ENCODE measurements at places on chromosomes 7 and 10. TPM values are rescaled to one million over a fixed set of nuclear protein-coding genes. Genes with fewer than 3 reads are reported as not detected.

SLC35G1 gene
- total RNA-seq = 6.2 TPM

CDK1 gene
- total RNA-seq = 81.5 TPM

GFRA1 gene
- total RNA-seq = 0.05 TPM

DNA sequence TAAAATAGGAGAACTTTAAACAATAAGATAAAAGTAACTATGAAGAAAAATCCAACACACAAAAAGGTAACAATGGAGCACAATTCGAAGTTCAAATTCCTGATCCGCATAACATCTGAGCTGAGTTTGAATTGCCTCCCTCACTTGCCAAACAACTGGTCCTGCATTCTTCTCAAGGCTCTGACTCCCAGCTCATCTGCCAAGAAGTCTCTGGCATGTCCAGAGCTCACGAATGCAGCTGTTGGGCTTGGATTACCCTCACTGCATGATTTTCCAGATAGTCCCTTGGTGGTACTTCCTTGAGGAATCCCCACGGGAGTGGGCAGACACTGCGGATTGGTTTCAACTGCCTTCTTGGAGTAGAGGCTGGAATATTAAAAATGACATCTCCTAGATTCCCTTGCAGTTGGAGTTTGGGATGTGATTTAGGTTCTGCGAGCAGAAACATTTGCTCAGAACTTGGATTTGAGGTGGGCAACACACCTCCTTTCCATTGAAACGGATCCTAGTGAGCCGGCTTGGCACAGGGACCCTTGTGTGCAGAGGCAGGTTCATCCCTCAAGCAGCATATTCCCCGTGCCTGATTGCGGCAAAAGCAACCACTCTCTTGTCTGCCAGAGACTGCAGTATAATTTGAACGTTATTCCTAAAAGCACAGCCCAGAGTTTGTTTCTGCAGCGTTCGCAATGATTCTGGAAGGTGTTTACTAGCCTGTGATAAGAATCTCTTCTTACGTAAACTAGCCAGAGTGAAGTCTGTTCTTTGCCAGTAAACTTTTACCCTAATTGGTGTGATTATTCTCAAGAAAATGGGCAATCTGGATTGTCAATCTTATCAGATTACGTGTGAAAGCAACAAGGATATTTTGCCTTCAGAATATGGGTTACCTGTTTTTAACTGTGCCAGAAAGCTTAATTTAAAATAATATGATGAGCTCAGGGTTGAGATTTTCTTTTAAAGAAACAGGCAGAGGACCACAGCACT, 23.4 kb upstream of the PRKCQ start:
- no peaks in the 10 kb centered on the region for H3K27me3 ChIP-seq
- H3K36me3 ChIP-seq = no peaks in the 10 kb centered on the region
- H3K27ac ChIP-seq = no peak overlapping the region
- no peak overlapping the region for H3K4me3 ChIP-seq
- DNase-seq = no peak
- H3K4me1 ChIP-seq = no peaks in the 10 kb centered on the region

DNA sequence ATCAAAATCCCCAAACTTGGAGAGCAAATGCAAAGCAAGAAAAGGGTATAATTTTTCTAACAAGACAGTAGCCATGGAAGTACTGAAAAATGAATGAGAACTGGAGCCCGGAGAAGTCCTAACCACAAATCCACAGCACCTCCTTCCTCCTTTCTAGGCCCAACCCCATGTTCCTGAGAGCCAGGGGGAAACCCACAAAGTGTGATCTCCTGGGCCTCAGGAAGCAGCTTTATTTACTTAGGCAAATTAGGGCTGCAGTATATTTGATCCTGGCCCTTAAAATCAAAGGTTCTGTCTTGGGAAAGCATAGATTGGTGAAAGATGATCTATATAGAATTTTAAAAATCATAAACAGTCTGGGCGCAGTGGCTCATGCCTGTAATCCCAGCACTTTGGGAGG, 103.0 kb downstream of the DOCK4 start:
- H3K36me3 ChIP-seq = no peaks in the 10 kb centered on the region
- no peak overlapping the region for H3K27ac ChIP-seq
- DNase-seq = no peak
- no peaks in the 10 kb centered on the region for H3K27me3 ChIP-seq
- H3K4me1 ChIP-seq = no peaks in the 10 kb centered on the region

GRCh38 chr10:85655411-85655810, 711.2 kb downstream of the GRID1 start:
- no peak for DNase-seq
- no peak overlapping the region for H3K27ac ChIP-seq
- no peaks in the 10 kb centered on the region for H3K27me3 ChIP-seq
- no peaks in the 10 kb centered on the region for H3K36me3 ChIP-seq
- H3K4me3 ChIP-seq = no peak overlapping the region
- H3K4me1 ChIP-seq = no peaks in the 10 kb centered on the region

GRCh38 chr7:5678295-5679047, 103.0 kb downstream of the RNF216 start:
- H3K36me3 ChIP-seq = peaks cover 7% of the 10 kb centered on the region
- no peak for DNase-seq
- no peaks in the 10 kb centered on the region for H3K27me3 ChIP-seq
- no peak overlapping the region for H3K27ac ChIP-seq

GRCh38 chr10:79054203-79055099, 14.3 kb upstream of the ZMIZ1 start:
- H3K36me3 ChIP-seq = no peaks in the 10 kb centered on the region
- no peak for DNase-seq
- no peak overlapping the region for H3K27ac ChIP-seq
- no peaks in the 10 kb centered on the region for H3K4me1 ChIP-seq
- no peak overlapping the region for H3K4me3 ChIP-seq

GRCh38 chr10:80413271-80413996, 5.1 kb downstream of the PRXL2A start:
- no peaks in the 10 kb centered on the region for H3K4me1 ChIP-seq
- H3K27ac ChIP-seq = no peak overlapping the region
- DNase-seq = no peak
- no peaks in the 10 kb centered on the region for H3K36me3 ChIP-seq
- H3K27me3 ChIP-seq = no peaks in the 10 kb centered on the region

DNA sequence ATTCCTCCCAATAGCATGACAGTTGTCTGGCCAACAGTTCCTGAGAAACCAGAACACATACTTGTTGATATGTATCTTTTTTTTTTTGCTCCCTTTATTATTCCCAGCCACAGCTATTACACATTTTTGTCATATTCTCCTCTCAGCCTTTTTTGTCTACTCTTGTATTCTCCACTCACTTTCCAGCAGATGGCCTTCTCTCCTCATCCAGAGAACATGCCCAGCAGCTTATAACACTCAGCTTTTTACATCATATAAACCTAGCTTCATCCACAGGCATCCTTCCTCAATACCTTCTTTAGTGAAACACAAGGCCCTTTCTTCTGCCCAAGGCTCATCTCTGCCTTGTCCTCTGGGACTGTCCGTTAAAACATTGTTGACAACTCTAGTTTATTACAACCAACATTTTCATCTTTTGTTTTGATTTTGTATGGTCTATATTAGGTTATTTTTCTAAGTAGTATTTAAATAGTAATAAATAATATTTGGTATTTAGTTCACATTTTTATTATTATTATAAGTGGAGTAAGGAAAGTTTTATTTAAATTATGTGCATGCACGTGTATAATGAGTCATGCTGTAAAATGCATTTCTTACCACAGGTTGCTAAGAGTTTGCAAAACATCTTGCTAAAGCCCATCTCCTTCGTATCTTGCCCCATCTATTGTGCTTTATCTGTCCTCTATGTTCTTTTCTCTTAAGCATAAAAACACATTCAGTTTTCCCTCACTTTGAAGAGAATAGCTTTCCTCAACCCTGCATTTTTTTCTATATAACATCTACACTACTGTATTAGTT, 101.5 kb downstream of the ORC5 start:
- H3K36me3 ChIP-seq = no peaks in the 10 kb centered on the region
- no peak overlapping the region for H3K4me3 ChIP-seq
- H3K4me1 ChIP-seq = no peaks in the 10 kb centered on the region
- no peaks in the 10 kb centered on the region for H3K27me3 ChIP-seq

DNA sequence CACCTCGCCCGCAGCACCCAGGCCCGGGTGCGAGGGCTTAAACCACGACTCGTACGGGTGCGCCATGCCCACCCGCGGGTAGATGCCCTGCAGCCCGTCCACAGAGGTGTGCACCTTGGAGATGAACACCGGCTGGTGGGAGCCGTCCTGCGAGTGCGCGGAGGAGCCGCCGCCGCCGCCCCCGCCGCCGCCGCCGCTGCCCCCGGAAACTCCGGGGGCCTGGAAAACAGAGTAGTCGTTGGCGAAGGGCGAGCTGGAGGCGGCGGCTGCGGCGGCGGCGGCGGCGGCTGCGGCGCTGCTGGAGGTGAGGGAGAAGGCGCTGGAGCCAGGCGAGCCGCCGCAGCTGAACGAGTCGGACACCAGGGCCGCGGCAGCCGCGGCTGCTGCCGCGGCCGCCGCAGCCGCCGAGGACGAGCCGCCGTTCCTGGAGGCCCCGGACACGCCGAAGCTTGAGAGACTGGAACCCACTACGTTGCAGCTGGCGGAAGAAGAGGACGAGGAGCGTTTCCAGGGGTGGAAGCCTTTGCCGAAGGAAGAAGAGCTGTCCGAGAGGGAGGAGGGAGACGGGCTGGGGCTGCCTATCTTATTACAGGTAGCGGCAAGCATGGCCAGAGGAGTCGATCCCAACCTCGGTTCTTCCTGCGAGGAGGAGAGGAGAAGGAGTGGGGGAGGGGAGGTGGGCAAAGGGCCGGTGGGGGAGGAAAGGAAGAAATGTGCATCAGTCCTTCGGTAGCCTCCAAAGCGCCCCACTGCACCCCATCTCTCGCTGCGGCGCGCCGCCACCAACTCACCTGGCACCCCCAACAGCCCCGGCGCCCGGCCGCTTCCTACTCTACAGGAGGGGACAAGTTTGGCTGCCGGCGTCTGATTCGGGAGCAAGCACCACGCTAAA, 1.3 kb downstream of the SP8 start:
- no peak overlapping the region for H3K4me3 ChIP-seq
- H3K36me3 ChIP-seq = no peaks in the 10 kb centered on the region
- no peaks in the 10 kb centered on the region for H3K4me1 ChIP-seq
- no peak for DNase-seq
- peaks cover 15% of the 10 kb centered on the region for H3K27me3 ChIP-seq
- H3K27ac ChIP-seq = no peak overlapping the region

DNA sequence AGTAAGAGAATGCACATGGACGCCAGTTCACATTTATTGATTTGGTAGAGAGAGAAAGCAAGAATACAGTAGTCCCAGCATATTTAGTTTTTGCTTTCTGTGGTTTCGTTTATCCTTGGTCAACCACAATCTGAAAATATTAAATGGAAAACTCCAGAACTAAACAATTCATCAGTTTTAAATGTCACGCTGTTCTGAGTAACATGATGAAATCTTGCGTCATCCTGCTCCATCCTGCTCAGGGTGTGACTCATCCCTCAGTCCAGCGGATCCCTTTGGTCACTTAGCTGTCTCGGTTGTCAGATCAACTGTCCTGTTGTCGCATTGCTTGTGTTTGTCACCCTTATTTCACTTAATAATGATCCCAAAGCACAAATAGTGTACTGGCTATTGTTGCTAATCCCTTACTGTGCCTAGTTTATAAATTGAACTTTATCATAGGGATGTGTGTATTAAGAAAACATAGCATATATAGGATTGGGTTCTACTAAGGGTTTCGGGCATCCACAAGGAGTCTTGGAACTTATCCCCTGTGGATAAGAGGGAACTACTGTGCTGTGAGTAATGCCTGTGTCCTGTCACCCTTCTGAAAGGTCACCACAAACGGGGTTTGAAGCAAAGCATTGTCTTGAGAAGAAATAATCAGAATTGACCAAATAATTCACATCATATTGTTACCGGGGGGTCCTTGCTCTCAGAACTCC, 73.6 kb downstream of the OTUD1 start:
- no peak for DNase-seq
- H3K4me3 ChIP-seq = no peak overlapping the region
- H3K36me3 ChIP-seq = no peaks in the 10 kb centered on the region
- no peak overlapping the region for H3K27ac ChIP-seq
- H3K4me1 ChIP-seq = no peaks in the 10 kb centered on the region
- H3K27me3 ChIP-seq = no peaks in the 10 kb centered on the region

GRCh38 chr10:125057158-125058001, 103.0 kb downstream of the CTBP2 start:
- H3K27ac ChIP-seq = no peak overlapping the region
- H3K4me1 ChIP-seq = peaks cover 23% of the 10 kb centered on the region
- no peak for DNase-seq
- no peaks in the 10 kb centered on the region for H3K36me3 ChIP-seq
- H3K27me3 ChIP-seq = peaks cover 9% of the 10 kb centered on the region

- H3K36me3 ChIP-seq = no peaks in the 10 kb centered on the region
- H3K4me1 ChIP-seq = no peaks in the 10 kb centered on the region
- H3K4me3 ChIP-seq = no peak overlapping the region
- H3K27me3 ChIP-seq = no peaks in the 10 kb centered on the region
- no peak overlapping the region for H3K27ac ChIP-seq
Observed at GRCh38 chr10:1287487-1287886, 231.3 kb downstream of the WDR37 start.

- no peak overlapping the region for H3K27ac ChIP-seq
- no peak overlapping the region for H3K4me3 ChIP-seq
- no peak for DNase-seq
- no peaks in the 10 kb centered on the region for H3K27me3 ChIP-seq
- H3K36me3 ChIP-seq = no peaks in the 10 kb centered on the region
- H3K4me1 ChIP-seq = no peaks in the 10 kb centered on the region
Observed at GRCh38 chr10:33287112-33287511, 47.4 kb downstream of the NRP1 start.

DNA sequence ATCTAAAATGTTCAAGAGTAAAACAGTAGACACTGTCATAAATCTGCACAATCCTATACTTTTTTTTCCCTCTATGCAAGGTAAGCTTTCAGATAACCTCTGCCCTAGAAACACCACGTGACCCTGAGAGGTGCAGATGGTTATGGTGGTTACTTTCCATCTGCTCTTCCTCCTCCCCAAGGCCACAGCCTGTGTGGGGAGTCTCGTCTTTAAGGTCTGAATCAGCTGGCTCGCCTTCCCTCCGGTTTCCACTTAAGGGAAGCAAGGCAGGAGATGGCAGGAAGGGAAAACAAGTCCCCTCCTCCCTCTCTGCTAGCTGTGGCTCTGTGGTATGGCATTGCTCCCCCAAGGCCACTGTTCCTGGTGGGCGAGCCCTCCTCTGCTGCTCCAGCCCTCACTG, 181.8 kb downstream of the GLI3 start:
- no peaks in the 10 kb centered on the region for H3K4me1 ChIP-seq
- no peak overlapping the region for H3K27ac ChIP-seq
- H3K27me3 ChIP-seq = no peaks in the 10 kb centered on the region
- no peaks in the 10 kb centered on the region for H3K36me3 ChIP-seq
- H3K4me3 ChIP-seq = no peak overlapping the region

GRCh38 chr10:34838366-34838900, 23.3 kb upstream of the PARD3 start:
- DNase-seq = no peak
- H3K4me3 ChIP-seq = no peak overlapping the region
- no peaks in the 10 kb centered on the region for H3K36me3 ChIP-seq
- no peak overlapping the region for H3K27ac ChIP-seq

DNA sequence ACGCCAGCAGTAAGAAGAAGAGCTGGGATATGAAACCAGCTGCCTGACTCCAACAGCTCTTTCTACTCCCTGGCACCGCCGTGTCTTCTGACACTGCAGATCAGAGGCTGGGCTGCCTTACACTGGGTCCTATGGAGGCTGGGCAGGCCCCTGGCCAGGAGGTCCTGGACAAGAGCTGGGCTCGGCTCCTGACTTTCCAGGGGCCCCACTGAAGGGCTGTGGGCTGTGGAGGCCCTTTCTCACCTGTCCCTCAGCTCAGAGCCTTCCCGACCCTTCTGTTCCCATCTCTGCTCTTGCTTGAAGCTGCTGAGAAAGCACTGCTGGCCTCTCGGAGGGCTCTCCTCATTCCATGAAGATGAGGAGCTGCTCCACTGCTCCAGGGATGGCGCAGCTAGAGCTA, 85.9 kb upstream of the UNC5B start:
- H3K4me1 ChIP-seq = no peaks in the 10 kb centered on the region
- no peak overlapping the region for H3K4me3 ChIP-seq
- DNase-seq = no peak
- no peaks in the 10 kb centered on the region for H3K36me3 ChIP-seq

Measured in GM12878 (cell line).